ENCODE measurements at places on chromosomes 5 and 9. TPM values are rescaled to one million over a fixed set of nuclear protein-coding genes. Genes with fewer than 3 reads are reported as not detected.

DNA sequence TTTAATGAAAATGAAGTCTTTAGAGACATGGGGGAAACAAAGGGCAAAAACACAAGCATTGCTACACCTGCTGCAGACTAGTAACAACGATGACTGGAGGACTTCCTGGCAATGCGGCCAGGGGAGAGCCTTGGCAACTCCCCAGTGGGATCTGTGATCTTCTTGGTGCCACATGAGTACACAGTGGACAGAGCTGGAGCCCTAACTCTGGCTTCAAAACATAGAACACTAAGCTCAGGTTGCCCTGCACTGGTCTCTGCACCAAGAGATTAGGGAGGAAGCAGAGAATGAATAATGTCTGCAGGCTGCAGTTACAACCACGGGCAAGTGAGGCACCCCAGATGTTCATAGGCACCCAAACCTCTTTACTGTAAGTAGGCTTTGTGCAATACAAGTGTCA is 91.1 kb downstream of the MRPS27 start:
- DNase-seq = no peak

DNA sequence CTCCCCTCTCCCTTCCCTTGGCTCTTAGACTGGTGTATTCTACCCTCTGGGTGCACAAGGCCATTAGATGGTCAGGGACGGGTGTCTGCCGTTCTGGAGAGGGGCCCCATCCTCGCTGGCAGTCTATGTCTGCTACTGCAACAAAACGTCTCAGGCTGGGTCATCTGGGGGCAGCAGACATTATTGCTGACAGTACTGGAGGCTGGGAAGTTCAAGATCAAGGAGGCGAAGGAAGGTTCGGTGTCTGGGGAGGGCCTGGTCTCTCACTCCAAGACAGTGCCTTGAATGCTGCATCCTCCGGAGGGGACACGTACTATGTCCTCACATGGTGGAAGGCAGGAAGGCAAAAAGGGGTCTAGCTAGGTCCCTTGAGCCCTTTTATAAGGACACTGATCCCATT is 93.4 kb upstream of the COL5A1 start:
- DNase-seq = no peak

DNA sequence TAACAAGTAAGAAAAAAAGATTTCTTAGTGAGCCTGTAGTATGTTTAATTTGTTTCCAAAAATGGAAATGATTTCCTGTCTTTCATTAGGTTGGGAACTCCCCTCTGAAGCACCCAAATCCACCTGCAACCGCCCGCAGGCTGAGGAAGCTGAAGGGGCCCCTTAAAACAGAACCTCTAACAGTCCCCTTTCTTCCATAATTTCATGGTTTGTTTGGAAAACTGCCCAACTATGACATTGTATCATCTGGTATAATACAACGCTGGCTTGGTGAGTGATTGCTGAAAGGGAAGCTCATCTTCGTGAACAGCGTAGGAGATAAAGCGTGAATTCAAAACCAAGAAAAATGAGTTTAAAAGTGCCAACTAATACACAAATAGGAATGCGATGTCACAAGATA is 215.5 kb downstream of the FSTL4 start:
- no peak for DNase-seq

- no peak for DNase-seq
Measured at GRCh38 chr9:83956086-83956435, 24.0 kb downstream of the HNRNPK start.

GRCh38 chr5:133696006-133696584 is 83.8 kb upstream of the FSTL4 start:
- no peak for DNase-seq

- DNase-seq = peak; percentile 75
Measured at GRCh38 chr5:134905246-134905996, 490 bp downstream of the PCBD2 start.

The RAB3C gene
- polyA plus RNA-seq = not detected

DNA sequence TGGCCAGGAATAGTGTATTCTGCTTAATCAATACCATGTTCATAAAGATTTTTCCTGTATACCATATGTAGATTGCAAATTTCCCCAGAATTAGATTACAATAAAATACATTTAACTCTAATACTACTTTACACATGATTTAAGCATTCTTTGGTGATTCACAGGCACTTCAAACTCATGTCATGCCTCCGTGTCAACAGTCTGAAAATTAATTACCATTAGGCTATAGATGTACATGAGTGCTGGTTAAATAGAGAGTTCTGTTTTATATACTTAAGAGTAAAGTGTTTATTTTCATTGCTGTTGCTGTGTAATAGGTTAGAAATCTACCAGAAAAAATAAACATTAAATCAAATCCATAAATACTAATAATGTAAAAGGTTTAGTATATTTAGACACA is 159.8 kb downstream of the ZSWIM6 start:
- no peak for DNase-seq

GRCh38 chr9:89501311-89501898 is 3.5 kb upstream of the SEMA4D start:
- DNase-seq = no peak

The PCDHGA6 gene
- polyA plus RNA-seq = 0.03 TPM

The GAS1 gene
- 0.75 TPM for polyA plus RNA-seq

DNA sequence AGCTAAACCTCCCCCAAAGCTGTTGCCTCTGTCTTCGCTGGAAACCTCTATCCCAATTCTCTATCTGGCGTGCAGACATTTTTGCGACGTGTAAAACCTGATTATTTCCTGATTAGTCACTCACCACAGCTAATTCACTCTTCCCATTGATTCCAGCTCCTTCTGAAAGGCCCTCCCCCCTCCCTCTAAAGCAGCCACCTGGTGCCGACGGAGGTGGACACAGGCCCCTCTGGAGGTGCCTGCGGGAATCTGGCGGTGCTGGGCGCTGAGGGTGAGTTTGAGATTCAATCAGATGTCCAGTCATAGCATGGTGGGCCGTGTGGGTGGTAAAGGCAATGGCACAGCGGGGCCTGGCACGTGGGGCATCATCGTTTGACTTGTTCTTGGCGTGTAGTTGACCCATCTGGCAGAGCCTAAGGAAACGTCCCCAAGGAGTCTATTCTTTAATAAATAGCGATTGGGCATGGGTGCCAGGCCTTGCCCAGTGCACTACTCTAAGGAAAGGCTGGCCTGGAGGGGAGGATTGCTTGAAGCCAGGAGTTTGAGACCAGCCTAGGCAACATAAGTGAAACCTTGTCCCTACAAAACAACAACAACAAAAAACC is 271.1 kb upstream of the MVB12B start:
- no peak for DNase-seq

GRCh38 chr9:125759764-125760129 is 12.6 kb downstream of the PBX3 start:
- DNase-seq = no peak

DNA sequence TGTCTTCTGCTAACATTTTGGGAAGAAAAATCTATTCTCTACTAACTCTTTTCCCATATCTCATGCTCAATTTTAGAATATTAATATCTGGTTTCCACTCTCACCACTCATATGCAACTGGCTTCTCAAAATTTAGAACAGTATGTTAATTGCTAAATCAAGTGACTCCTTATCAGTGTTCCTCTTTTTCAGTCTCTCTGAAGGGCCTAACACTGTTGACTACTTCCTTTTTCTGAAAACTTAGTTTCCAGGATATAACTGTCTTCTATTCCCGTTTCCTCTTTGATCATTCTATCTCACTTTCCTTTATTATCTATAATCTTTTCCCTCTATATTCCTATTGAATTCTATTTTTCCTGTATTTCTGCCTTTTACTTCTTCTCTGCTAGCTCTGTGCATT is 1717.2 kb upstream of the C9orf72 start:
- DNase-seq = no peak

The FAM221B gene
- not detected for polyA plus RNA-seq

DNA sequence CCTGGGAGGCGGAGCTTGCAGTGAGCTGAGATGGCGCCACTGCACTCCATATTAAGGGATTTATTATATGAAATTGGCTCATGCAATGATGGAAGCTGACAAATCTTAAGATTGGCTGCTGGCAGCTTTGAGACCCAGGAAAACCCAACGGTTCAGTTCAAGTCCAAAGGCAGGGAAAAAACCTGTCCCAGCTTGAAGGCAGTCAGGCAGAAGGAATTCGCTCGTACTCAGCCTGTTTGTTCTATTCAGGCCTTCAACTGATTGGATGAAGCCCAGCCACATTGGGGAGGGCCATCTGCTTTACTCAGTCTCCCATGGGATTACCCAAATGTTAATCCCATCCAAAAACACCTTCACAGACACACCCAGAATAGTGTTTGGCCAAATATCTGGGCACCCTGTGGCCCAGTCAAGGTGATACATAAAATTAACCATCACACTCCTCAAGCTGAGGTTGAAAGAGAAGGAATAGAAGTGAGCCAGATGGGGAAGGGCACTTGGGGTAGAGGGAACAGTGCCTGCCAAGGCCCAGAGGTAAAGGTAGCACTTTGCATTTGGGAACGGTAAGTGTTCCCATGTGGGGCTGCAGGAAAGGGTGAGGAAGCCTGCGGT is 8.5 kb upstream of the ORM1 start:
- DNase-seq = no peak

- no peak for DNase-seq
Measured at GRCh38 chr5:122195802-122196394, 66.6 kb downstream of the ZNF474 start.

GRCh38 chr5:170619869-170620268 is 116.0 kb downstream of the KCNIP1 start:
- no peak for DNase-seq

DNA sequence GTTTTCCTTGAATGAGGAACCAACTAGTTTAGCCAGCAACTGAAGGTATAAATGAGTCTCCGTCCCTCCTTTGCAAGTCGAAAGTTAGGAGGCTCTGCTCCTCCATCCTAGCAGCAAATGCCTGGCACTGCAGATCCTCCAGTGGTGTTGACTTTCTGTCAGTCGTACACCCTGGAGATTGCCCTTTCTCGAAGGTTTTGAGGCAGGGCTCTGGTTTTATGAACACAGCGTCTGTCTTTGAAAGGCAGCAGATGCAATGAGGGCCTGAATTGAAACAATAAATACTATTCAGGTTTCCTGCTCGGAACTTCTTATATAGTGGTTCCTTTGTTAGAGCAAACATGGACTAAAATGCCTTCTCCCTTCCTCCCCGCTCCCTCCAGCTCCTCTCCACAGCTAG is 284.0 kb downstream of the TMEM38B start:
- DNase-seq = no peak

GRCh38 chr5:147483961-147484707 is 25.7 kb downstream of the DPYSL3 start:
- DNase-seq = no peak

The MEGF9 gene
- polyA plus RNA-seq = 5.9 TPM

DNA sequence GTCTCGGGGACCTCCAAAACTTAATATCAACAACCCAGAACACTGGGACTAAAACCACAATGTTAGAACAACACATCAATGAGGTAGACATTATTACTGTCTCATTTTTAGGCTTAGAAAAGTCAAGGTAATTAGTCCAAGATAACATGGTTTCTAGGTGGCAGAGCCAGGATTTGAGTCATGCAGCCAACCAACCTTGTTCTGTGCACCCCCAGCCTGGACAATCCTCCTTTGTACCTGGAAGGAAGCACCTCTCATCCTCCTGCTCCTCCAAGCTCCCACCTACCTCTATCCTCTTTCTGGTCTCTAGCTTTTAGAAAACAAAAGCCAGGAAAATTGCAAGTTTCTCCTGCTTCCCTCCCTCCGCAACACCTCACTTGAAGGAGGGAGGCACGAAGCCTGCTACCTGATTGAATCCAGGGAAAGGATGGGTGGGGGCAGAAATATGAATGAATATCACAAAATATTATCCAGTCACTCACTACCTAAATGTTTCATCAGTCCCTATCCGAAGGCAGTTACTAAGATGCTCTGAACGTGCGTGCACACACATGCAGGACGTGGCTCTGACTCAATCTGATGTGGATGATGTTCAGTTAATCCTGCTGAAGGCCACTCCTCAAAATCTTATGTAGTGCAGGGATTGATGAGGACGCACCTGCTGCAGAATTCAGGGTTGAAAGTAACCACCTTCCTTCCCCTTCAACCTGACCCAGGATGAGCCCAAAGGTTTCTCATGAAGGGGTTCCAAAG is 26.3 kb upstream of the TTC1 start:
- DNase-seq = no peak

- no peak for DNase-seq
Measured at GRCh38 chr5:168023191-168023590, 268.3 kb upstream of the WWC1 start.

The PCDH12 gene
- polyA plus RNA-seq = 0.31 TPM

DNA sequence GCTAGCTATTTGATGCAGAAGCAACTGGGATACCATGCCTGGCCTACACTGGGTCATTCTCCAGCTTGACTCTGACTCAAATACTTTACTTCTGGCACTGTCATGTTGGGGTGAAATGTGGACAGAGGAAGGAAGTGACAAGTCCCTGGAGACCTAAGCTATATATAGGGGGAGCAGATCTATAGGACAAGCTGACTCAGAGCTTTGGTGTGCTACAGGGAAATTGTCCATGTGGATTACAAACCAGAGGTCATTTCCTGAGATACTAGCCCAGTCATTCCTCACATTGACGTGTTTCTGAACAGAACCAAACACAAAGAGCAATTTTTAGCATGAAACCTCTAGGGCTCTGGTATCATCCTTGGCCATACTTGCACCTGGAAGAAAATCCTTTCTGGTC is 531.6 kb upstream of the CLINT1 start:
- DNase-seq = no peak

The PRDM12 gene
- not detected for polyA plus RNA-seq

- no peak for DNase-seq
Measured at GRCh38 chr5:58484505-58484904, 6.7 kb upstream of the GAPT start.

GRCh38 chr5:147661541-147661940 is 121.0 kb downstream of the JAKMIP2 start:
- no peak for DNase-seq

- no peak for DNase-seq
Measured at GRCh38 chr9:131608493-131609037, 63.2 kb downstream of the PRRT1B start.

DNA sequence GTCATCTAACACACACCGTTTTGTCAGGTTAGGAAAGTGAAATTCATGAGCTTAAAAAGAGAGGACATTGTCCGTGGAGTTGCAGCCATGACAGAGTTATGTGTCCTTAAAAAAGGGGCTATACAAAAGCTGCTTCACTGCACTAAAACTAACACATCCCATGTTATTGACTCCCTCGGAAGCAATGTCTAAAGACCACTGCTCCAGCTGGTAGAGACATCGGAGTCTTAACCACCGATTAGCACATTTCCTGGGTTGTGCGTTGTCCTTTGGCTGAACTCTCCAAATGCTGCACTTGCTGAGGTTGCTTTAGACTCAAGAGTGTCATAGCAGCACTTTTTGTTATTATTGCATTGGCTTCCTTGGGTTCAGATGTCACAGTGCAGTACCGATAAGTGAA is 128.3 kb upstream of the C9orf72 start:
- DNase-seq = no peak

- DNase-seq = no peak
Measured at GRCh38 chr9:71004196-71004595, 117.2 kb downstream of the TRPM3 start.

All from CD4-positive, alpha-beta memory T cell (primary cell).